Panc1 (cell line): ENCODE measurements at places on chromosomes 13 and 19.

DNA sequence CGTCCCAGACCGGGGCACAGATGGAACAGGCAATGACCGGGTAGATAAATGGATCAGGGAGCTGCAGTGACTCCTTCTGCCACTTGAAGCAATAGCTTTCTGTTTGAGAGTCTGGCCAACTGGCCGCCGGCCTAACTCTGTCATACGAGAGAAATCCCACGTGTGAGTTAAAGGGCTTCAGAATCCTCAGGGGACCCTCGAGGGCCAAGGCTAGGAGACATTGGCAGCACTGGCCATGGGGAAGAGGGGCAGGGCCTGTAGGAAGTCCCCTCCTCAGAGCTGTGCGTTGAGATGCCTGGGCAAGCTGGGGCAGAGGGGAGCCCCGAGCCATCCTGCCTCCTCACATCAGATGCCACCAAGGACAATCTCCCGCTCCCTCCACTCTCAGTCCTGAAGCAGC is 51.6 kb downstream of the KLF2 start:
- DNase-seq = no peak

DNA sequence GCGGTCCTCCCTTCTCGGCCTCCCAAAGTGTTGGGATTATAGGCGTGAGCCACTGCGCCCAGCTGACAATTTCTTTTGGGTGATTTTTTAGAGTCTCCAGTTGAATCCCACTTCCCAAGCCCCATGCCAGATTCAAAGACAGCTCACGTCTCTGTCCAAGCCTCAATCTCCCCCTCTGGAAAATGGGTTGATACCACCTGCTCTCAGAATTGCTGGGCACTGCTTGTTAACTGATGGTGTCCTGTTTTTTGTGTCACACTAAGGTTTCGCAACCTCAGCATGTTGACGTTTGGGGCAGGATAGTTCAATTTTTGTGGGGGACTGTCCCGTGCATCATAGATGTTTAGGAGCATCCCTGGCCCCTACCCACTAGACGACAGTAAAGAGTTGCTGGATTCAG is 14.2 kb upstream of the UPF1 start:
- DNase-seq = no peak

DNA sequence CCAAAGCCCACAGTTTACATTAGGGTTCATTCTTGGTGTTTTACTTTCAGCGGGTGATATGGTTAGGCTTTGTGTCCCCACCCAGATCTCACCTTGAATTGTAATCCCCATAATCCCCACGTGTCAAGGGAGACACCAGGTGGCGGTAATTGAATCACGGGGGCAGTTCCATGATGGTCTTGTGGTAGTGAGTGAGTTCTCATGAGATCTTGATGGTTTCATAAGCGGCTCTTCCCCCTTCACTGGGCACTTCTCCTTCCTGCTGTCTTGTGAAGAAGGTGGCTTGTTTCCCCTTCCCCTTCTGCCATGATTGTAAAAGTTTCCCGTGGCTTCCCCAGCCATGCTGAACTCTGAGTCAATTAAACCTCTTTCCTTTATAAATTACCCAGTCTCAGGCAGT is 12.0 kb downstream of the FPR2 start:
- no peak for DNase-seq

DNA sequence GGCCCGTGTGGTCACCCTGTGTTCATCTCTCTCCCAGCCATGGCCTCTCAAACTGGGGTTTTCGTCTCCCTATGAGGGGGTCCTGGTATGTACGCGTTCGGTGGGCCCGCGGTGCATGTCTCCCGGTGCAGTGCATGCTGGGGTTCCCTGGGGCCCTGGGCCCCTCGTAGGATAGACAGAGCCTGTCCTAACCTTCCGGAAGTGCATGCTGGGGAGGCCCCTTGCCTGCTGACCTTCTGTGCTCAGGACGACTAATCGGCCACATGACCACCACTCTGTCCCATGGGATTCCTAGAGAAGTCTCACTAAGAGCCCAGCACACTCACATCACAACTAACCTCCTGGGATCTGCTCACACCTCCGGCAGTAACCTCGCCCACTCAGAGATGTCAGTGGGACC is 4.9 kb upstream of the USE1 start:
- no peak for DNase-seq

GRCh38 chr13:101492251-101492910 is 39.9 kb downstream of the ITGBL1 start:
- DNase-seq = no peak

- no peak for DNase-seq
Observed at GRCh38 chr13:84479656-84480055, 597.4 kb upstream of the SLITRK1 start.

DNA sequence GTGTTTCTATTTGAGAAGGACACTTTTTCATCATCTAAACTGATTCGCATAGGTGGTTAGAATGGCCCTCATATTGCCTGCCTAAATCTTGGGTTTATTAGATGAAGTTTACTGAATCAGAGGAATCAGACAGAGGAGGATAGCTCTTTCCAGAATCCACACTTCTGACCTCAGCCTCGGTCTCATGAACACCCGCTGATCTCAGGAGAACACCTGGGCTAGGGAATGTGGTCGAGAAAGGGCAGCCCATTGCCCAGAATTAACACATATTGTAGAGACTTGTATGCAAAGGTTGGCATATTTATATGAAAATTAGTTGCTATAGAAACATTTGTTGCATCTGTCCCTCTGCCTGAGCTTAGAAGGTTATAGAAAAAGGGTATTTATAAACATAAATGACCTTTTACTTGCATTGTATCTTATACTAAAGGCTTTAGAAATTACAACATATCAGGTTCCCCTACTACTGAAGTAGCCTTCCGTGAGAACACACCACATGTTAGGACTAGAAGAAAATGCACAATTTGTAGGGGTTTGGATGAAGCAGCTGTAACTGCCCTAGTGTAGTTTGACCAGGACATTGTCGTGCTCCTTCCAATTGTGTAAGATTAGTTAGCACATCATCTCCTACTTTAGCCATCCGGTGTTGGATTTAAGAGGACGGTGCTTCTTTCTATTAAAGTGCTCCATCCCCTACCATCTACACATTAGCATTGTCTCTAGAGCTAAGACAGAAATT is 103.8 kb downstream of the TNFRSF19 start:
- no peak for DNase-seq

DNA sequence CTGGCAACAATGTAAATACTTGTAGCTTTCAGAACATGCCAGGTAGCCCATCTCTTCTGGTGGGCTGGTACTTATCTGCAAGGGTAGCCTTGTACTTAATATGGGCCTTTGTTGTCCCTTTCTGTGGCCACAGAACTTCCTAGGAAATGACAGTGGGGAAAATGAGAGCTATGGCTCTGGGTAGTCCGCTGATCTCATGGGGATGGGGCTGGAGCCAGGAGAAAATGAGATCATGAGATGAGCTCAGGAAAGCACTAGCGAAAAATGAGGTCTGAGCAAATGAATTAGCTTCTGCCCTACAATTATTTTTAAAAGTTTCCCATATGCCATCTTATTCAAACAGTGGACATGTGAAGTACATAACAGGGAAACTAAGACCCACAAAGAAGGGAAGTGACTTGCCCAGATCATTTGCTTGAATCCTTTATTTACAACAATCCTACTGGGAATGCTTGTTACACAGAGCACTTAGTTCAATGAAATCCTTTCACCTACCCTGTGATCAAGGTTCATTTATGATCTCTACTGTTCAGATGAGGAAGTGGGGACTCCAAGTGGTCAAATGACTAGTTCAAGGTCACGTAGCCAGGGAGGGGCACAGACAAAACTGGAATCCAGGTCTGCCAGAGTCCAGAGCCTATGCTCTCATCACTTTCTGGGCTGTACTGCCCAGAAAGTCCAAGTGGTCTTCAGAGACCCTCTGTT is 87.1 kb downstream of the PTPRS start:
- DNase-seq = no peak

DNA sequence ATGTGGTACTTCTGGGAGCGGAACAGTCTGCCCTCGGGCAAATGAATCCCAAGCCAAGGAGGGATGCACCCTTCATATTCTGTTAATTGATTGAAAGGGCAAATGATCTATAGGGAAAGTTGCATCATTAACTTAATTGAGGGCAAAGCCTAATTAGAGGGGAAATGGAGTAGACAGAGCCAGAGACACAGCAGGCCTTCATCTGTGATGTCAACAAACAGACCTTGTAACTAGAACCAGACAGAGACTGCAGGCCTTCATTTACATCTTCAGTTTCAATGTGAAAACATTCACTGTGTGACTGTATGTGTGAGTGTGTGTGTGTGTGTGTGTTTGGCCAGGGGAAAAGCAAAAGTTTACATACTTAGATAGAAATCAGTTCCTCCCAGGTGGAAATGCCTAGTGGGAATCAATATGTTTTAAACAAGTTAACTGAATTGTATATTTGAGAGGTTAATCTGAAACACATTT is 126.4 kb downstream of the SPRY2 start:
- DNase-seq = no peak
